ENCODE measurements at places on chromosomes 1 and 21.

DNA sequence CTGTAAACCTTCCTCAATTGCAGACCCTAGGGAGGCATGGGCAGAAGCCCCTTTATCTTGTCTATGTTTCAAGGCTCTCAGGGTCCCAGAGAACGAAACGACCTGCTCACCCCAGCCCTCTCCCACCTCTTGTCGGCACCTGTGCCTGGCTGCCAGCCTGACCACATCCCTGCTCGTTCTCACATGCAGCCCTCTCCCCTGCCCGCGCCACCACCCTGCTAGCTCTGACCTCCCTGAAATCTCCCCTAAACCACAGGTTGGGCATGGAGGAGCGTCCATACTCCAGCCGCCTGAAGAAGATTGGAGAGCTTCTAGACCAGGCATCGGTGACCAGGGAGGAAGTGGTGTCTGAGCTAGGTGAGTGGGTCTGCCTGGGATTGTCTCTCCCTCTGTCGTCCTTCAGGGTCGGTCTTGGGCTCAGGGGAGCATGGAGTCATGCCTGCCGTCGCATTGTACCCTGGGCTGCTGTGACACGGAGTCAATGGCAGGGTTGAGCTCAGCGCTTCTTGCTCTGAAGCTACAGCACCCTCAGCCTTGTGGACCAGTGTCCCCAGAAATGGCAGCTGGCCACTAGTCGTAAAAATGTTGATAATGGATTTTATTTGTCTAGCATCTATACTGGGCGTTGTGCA lies 3.6 kb downstream of the ADPRS start:
- DNase-seq: no peak

- no peak for DNase-seq
These were observed 310.5 kb downstream of the PRDM2 start for GRCh38 chr1:14010476-14010875.

DNA sequence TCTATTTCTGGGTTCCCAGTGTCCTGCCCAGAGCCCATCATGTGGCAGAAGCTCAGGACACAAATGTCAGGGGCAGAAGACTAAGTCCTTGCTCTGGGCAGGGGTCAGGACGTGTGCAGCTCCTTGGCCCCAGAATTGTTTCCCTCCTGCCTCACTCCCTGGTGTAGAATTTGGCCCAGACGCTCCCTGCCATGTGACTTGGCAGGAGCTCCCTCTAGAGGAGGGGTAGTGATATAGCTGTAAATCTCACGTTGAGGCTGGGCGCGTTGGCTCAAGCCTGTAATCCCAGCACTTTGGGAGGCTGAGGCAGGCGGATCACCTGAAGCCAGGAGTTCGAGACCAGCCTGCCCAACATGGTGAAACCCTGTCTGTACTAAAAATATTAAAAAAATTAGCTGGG lies 91.2 kb downstream of the UBIAD1 start:
- no peak for DNase-seq

DNA sequence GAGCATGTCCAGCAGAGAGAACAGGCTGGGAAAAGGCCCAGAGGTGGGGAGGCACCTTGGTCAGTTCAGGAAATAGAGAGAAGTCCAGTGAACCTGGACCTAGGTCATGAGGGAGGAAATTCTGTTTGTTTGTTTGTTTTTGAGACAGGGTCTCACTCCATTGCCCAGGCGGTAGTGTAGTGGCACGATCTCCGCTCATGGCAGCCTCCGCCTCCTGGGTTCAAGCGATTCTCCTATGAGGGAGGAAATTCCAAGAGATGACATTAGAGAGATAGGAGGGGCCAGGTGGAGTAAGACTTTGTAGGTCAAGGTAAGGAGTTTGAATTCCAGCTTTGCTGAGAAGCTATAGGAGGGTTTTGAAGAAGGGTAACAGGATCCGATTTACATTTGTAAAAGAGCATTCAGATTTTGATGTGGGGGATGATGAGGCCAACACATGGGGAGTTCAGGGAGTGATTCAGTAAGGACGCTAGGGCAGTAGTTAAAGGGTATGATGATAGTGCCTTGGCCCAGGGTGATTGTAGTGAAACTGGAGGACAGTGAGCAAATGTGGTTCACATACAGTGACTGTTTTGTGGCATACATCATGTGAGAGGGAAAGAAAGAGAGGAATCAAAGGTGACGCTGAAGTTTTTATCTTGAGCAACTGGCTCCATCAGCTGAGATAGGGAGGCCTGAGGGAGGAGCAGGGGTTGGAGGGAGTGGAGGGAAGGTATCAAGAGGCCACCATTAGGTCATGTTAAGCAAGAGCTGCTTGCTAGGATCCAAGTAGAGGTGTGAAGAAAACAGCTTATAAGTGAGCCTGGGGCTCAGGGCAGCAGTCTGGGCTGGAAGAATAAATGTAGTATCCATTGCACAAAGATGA lies 8.3 kb upstream of the TRABD2B start:
- no peak for DNase-seq

DNA sequence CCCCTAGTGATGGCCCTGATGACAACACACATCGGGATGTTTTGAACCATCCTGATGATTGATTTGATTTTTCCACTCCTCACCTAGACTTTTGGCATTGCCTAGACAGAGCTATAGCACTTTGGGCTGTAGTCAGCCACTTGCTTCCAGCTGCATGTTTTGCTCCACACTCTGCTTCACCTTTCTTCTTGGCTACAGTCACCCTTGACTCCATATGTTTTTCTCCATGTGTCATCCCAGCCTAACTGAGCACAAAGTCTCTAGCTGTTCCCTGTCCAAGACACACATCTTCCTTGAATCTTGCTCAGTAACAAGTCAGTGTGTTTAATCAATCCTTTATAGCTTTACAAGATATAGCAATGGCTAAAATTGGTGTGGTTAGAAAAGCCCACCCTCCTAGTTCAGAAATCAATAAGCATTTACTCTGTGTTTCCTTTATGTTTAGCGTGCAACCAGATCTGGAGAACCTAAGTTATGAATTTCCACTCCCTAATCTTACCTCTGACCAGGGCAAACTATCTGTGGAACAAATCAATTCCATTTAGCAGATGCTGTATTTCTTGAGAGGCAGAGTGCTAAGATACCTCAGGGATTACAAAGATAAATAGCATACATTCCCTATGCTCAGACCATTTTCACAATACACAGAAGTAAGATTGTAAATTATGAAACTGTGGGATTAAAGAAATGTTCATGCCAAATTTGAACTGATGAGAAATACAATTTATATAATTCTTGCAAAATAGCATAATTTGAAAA lies 98.4 kb upstream of the LYPLAL1 start:
- DNase-seq: no peak

DNA sequence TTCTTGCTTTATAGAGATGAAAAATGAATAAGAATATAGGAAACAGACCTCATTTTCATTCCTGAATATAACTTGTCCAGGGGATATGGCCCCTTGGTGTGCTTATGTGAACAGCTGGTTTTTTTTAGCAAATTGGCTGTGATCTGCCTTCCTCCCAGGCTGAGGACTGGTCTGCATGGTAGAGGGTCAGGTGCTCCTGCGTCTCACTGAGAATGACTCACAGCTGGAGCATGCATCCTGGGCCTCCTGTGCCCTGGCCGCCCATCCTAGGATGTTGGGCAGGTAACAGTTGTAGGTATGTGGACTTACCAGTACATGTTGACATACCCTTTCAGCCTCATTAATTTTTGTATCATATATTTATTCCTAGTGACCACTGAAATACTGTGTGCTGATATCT lies 29.8 kb downstream of the AGT start:
- DNase-seq: no peak

DNA sequence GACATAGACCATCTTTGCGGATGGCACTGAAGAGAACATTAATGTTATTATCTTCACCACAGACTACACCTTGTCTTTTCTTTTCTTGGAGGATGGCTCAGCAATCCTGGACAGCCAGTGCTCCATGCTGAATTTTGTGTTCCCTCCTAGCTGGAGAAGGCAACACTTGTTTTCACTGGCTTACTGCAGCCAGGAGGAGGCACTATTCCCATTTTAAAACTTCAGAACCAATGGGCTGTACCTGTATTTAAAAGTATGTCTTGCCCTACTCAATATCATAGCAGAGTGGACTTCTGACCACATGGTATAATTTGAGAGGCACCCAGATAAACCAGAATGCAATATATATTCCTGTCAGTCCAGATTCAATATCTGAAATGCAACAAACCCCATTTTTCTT lies 53.3 kb upstream of the POGK start:
- no peak for DNase-seq

GRCh38 chr1:106727171-106727570 lies 329.3 kb upstream of the PRMT6 start:
- no peak for DNase-seq

- no peak for DNase-seq
These were observed 64.8 kb downstream of the SLX9 start for GRCh38 chr21:45004481-45005247.

Measured in C1 segment of cervical spinal cord (tissue), 14 donors.